Activated CD4-positive, alpha-beta T cell treated with anti-CD3 and anti-CD28 coated beads, Interleukin-2, amount 50 U/mL, for 1 hour (primary cell): ENCODE measurements at places on chromosomes 1 and 21.

GRCh38 chr1:1099506-1100183 lies 16.2 kb downstream of the C1orf159 start:
- no peak for DNase-seq

DNA sequence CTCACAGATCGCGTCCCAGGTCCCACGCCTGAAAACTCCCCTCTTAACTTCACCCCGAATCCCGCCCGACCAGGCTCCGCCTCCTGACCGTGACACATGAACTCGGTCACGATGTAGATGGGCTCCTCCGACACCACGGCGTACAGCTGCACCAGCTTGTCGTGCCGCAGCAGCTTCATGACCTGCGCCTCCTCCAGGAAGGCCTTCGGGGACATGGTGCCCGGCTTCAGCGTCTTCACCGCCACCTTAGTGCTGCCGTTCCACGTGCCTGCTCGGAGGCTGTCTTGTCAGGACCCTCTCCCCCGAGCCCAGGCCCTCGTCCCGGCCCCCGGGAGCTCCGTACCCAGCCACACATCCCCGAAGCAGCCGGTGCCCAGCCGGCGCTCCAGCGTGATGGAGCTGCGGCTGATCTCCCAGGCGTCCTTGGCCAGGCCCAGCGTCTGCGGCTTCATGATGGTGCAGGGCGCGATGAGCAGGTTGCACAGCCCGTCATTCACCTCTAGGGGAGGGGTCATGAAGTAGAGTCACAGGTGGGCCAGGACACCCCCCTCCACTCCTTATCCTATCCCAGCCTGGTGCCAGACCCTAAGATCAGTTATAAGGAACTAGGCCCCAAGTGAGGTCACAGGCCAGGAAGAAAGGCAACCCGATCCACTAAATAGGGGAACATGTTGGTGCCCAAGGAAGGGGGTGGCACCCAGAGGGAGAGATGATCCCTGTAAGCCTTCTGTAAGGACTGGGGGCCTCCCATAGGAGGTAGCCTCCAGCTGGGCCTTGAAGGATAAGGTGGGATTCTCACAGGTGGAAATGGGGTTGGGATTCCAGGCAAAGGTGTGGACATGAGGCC lies 11.6 kb upstream of the AHDC1 start:
- no peak for DNase-seq

DNA sequence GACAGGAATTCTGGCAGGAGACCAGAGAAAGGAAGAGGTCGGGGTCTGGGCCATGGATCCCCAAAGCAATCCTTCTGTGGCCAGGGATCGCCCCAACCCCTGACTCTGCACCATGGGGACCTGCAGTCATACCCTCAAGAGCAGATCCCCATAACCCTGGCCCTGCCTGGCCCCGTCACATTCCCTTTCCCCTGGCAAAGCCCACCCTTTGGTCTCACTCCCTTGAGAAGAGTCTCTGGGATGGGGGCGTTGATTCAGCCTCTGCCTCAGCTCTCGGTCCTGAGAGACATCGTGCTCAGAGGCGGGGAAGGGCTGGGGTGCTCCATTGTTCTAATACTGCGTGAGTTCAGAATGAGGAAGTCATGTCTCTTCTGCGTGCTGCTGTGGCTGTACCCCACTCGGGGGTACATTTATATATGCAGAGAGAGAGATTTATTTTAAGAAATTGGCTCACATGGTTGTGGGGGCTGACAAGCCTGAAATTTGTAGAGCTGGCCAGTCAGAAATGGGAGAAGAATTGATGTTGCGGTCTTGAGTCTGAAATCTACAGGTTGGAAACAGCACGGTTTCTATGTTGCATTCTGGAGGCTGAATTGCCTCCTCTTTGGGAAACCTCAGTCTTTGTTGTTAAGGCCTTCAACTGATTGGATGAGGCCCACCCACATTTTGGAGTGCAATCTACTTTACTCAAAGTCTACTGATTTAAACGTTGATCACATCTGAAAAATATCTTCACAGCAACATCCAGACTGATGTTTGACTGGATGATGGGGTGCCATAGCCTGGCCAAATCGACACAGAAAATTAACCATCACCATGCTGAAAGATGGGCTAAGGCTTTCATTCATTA lies 4.2 kb upstream of the PADI2 start:
- no peak for DNase-seq

DNA sequence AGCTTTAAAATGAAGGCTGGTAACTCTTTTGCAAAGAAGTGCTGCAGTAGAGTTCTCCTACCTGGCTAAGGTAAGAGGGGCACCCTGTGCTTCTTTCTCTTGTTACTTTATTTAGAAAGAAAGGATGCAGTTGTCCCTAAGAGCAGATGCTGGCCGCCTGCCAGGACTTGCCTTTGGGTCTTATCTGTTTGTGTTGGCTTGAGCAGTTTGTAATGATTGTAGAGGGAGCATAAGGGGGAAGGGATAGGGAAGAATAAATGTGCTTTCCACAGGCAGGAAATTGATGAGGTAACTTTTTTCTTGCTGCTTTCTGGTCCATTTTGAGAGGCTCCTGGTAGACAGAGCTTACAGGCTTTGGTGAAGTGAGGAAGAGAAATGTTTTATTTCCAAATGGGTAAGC lies 229.6 kb downstream of the HHAT start:
- no peak for DNase-seq

GRCh38 chr1:154992721-154993571 lies 440 bp upstream of the LENEP start:
- no peak for DNase-seq

DNA sequence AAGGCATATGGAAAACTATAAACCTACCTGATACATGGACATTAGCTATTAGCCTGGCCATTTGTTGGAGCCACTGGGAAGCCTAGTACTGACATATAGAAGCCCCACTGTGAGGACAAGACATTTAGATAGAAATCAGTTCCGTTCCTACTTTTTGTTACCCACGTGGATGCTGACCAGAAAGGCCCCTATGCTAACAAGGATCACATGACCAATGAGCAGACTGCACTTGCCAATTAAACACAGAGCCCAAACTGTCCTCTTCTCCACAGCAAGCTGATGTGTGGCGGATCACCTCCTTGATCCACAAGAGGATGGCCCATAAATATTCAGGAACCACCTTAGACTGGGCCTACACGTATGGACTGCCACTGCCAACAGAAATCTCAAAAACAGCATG lies 11.2 kb upstream of the OR6K3 start:
- no peak for DNase-seq

- peak; percentile 20 for DNase-seq
Measured at GRCh38 chr1:4585216-4585615, 69.2 kb upstream of the AJAP1 start.

- DNase-seq = no peak
Measured at GRCh38 chr1:178572604-178573003, 59.7 kb downstream of the TEX35 start.

GRCh38 chr1:245058882-245059281 lies 95.9 kb upstream of the KIF26B start:
- no peak for DNase-seq

GRCh38 chr1:186950547-186950946 lies 121.8 kb downstream of the PLA2G4A start:
- DNase-seq = no peak

DNA sequence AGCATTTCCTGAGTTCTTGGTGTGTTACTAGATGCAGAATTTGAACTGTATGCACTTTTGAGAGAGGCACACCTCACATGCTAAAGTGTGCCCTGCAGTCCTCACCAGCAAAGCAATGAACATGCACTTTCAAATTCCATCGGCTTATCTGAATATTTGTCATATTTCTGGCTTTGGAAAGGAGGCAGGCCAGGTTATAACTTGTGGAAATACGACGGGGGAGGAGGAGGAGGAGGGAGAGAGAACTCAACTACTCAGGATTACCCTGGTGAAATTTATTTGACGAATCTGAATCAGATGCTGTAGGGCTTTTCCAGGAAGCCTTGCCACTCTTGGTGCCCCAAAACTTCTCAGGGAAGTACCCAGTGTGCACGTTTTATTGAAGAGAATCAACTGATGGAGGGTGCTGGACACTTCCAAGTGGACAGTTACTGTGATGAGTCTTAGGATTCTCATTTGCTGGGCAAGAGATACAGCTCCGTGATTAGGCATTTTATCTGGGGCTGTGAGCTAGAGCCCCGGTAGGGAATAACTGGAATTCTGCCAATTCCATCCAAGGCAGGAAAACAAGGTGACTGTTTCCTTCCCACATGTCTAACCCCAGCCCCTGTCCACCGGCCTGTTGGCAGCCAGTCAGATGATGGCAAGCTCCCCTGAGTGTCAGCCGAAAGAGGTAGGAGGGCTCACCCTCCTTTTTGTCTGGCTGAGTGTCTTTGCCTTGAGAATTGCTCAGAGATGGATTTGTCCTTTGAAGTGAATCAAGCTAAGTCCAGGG lies 3.8 kb downstream of the PDPN start:
- DNase-seq = no peak

GRCh38 chr1:61193808-61194207 lies 111.4 kb downstream of the NFIA start:
- no peak for DNase-seq

GRCh38 chr21:46006547-46007491 lies 25.2 kb downstream of the COL6A1 start:
- no peak for DNase-seq

DNA sequence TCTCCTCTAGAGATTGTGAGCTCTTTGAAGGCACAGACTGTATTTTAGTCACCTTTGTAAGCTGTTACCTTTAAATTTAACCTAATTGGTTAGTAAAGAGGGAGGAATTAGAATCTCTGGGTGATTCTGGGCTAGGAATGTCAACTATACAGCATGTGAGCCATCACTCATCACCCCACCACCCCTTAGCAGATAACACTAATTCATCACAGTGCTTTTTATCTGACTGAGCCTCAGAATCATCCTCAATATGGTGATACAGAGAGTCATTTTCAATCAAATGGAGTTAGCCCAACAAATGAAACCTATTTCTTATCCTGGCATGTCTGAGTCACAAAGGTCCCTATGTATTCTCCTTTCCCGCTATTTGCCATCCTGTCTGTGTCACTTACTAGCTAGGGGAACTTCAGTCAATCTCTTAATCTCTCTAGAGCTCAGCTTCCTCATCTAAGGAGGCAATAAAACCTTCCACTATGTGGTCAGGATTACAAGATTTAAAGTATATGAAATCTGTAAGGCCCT lies 13.3 kb downstream of the KCNJ10 start:
- no peak for DNase-seq

DNA sequence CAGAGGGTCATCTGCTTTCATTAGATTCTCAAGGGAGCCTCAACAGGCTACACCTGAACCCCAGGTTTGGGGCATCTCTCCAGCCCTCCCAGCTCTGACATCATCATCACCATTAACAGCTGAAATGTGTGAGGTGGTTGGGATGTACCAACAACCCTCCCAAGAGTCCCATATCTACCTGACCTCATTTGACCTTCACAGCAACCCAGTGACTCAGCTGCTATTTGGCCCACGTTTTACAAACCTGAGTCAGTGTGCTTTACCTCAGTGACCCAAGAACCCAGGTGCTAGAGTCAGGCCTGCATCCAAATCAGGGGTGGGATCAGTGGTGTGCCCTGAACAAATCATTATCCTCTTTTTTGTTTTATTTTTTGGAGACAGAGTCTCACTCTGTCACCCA lies 53.3 kb upstream of the TINAGL1 start:
- DNase-seq = no peak

DNA sequence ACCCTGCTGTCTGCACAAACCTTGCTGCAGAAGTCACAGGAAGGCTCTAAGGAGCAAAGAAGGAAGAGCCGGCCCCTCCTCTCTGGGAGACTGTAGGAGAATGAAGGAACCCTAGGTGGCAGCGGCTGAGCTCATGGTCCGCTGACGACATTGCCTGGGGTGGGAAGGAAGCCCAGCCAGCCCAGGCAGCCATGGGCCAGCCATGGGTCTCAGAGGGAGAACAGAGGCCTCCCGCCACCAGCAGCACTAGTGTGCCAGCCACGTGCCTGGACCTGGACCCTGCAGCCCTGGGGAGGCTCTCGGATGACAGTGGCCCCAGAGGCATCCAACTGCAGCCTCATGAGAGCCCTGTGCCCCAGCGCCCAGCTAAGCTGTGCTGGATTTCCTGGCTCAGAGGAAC lies 49.2 kb upstream of the POFUT2 start:
- DNase-seq = no peak

DNA sequence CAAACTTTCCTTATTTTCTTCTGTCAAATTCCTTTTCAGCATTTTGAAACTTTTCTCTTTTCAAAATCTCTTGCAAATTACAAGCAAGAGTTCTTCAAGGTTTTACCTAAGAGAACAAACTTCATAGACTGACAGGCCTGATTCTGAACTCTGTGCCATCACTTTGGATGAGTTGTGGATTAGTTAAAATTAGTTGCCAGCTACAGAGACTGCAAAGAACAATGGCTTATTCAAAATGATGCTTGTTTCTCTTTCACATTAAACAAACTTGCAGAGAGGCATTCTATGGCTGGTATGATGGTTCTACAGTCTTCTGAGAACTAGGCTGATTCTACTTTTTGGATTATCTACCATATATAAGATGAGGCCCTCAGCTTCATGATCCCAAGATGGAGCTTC lies 3.8 kb downstream of the LRRC8B start:
- DNase-seq = no peak

DNA sequence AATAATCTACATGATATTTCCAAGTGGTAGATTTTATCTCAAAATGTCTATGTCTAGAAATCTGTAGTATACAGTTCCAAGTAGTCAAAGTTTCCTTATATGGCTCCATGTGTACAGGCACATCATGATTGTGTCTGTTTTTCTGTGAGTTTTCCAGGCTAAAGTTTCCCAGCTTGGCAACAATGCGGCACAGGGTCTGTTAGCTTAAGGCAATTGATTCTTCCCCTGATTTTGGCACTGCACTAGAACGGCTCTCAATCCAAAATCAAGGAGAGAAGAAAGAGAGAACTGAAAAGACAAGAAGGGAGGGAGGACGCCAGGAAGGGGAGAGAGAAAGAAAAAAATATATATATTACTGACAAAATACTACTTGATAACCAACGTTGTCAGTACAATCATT lies 193.9 kb upstream of the SNX7 start:
- no peak for DNase-seq

DNA sequence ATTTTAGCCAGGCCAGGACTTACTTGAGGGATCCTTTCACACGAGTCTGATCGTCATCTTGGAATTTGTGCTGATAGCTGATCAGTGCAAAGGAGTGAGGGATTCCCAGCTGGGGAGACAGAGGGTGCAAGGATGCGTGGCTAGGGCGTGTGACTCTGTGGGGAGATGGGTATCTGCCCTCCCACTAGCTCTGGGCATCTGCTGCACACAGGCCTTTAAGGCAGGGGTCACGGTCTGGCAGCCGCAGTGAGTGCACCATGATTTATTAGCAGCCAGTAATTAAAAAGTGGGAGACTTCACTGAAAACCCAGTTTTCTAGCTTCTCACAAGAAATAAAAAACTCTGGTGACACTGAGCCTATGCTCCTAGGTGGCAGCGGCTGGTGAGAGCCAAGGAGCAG lies 20.4 kb downstream of the THAP3 start:
- DNase-seq = no peak

- DNase-seq = no peak
Measured at GRCh38 chr1:39727221-39727931, 11.3 kb upstream of the PPIE start.

- DNase-seq = no peak
Measured at GRCh38 chr1:185674201-185674600, 60.0 kb upstream of the HMCN1 start.

GRCh38 chr1:17802164-17802563 lies 47.0 kb downstream of the ACTL8 start:
- no peak for DNase-seq
